ENCODE measurements at places on chromosomes 2 and 18.

GRCh38 chr2:163675388-163675787, 60.4 kb downstream of the FIGN start:
- no peak for DNase-seq

- no peak for DNase-seq
These were observed 47.8 kb upstream of the ODC1 start for GRCh38 chr2:10495988-10496313.

DNA sequence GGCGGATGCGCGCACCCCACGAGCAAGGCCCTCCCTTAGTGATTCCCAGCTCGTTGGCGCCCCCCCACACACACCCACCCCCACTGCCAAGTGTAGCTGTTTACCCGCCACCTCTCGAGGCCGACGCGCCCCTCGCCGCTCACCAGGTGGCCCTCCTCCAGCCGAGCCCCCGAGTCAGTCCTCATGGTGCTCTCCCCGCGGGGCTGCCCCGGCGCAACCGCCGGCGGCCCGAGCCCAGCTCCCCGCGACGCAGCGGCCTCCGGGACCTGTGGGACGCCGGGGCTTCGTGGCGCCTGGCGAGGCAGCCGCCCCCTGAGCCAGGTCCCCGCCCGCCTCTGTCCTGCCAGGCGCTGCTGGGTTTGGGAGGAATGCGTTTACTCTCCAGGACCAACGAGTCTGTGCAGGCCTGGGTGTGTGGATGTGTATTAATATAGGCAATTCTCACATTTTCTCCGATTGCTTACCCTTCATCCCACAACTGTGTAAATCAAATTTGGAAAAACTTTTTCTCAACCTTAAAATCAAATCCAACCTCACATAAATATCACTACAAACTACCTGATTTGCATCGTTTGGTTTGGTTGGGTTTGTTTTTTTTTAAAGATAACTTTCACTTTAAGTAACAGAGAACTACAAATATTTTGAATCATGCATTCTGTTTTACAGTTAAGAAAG, at the start of gene TMEM237:
TSS of gene TMEM237 (minus strand) at position 288 of the 675 bp plus-strand sequence. CDS start at position 185, 103 bp downstream.
- DNase-seq: peak; percentile 13

- DNase-seq: no peak
These were observed 4.1 kb upstream of the GORASP2 start for GRCh38 chr2:170924969-170925368.

DNA sequence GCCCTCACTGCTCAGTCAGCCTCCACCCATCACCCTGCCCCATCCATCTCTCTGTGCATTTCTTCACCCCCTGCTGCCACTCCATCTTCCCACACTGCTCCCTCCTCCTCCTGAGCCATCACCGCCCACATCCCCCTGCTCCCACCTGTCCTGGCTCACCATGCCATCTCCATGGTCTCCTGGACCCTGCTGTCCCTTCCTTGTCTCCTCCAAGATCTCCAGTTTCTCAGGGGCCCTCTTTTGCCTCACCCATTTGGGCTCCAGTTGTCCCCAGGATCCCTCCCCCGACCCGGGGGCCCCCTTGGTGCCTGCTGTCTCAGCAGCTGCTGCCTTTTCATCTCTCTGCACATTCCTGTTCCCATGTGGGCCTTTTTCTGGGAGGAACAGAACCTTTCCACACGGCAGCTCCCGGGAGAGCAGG, 10.6 kb downstream of the SPEG start:
- DNase-seq: no peak

GRCh38 chr18:38358805-38359657, 793.4 kb upstream of the CELF4 start:
- no peak for DNase-seq

DNA sequence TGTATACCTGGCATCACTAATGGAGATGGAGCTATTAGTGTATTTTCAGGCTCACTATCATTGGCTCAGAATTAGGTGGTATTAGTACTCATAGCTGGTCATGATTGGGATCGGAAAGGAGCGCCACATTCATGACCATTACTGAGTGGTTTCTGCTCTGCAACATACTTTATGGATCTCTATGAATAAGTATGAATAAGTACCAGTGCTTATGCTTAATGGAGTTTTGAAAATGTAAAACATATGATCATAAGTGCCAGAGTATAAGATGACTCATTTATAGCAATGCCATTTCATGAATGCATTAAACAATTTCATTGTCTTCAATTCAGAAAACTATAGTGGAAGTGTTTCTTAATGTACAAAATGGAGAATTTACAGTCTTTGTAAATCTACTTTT, 156.7 kb downstream of the GALNT3 start:
- no peak for DNase-seq

GRCh38 chr2:63842149-63843061, 709 bp downstream of the UGP2 start:
- no peak for DNase-seq

- no peak for DNase-seq
These were observed 122.5 kb downstream of the TMEFF2 start for GRCh38 chr2:192072261-192072660.

- DNase-seq: no peak
These were observed 6.4 kb downstream of the RTN4 start for GRCh38 chr2:55043841-55044240.

DNA sequence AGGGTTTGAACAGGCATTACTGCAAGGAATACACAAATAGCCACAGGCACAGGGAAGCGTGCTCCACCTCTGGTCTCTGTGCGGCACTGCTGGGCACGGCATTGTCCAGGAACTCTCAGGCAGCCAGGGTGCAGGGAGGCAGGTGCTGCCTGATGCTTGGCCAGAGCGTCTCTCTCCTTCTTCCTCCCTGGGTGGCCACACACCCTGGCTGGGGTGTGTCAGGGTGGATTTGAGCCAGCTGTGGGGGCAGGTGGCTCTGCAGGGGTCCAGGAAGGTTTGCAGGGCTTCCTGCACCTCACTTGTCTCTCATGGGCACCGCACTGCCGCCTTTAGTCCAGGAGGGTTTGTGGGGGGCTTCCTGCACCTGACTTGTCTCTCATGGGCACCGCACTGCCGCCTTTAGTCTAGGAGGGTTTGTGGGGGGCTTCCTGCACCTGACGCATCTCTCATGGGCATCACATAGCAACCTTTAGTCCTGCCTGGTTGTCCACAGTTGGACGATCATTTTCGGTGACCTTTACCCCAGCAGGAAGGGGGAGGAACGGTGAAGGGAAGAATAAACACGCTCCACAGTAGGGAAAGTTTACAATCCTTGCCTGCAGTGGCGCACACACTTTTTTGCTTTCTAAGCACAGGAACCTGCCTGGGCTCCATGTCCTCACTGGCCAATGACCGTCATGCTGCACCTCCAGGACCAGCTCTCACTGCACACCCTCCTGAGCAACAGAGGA, 332.9 kb downstream of the EIPR1 start:
- no peak for DNase-seq

DNA sequence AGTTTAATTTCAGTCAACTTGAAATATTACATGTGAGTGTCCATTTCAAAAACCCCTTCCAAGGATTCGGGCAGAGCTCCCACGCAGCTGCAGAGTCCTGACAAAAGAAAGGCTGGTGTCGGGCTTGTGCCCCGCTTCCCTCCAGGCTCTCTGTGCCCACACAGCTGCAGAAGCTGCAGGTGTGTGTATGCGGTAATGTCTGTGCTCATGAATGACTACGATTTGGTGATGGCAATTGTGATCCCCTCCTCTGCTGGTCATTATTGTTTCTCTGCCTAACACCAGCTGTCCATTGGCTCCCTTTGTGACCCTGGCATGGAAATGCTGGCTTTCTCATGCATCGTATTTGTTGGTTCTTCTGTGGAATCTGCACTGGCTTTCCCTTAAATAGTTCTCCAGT, 224.8 kb downstream of the NUP35 start:
- DNase-seq: no peak

DNA sequence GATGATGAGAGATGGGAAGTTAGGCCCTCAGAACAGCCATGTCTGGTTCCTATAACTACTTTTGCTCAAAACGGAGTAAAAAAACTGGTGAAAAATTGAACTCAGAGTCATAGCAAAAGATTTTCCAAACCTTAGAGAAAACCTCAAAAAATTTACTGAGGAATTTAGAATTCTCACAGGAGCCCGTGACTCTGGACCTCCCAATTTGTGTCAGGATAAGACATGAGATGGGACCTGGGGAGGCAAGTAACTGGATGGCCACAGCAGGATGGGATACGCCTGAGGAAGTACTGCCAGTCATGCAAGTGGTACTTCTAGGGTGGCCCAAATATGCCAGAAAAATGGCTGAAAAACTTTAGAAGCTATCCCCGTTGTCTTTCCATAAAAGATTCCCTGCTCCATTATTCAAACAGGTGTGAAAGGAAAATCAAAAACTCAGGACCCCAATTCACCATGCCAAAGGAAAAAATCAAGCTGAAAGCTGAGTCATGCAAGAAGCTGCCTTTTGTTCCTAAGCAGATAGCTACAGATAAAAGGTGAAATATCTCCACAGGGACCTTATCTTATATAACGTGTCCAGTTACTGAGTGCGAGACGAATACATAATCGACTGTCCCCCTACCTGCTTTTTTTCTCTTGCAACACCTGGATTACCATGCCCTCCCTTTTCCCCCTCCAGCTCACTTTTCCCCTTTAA, 34.1 kb upstream of the LIPG start:
- no peak for DNase-seq

DNA sequence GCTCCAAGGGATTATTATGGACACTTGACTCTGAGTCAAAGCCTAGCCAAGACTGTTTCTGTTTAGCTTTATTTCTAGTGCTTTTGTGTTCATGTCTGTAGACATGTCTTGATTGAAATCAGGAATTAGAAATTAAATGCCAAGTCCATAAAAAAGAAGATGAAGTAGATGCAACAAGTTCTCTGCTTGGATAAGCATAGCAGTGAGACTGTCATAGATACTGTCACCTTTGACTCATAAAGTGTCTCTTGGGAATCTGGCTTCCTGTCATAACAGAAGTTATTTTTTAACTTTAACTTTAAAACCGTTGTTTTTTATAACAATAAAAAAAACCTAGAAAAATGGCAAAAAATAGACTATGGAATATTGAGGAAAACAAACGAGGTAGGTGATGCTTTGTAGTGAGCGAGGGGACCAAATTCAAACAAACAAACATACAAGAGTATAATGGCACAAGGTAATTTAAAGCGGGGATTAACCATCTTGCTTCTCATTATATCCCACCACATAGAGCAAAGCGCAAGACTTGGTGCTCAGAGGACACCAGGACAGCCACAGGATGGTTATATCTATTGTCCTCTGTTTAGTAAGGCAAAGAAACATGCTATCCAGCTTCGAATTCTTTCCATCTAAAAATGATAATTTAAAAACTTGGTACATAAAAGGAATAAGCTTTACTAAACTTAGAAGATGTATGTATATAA, 64.6 kb downstream of the CD226 start:
- DNase-seq: no peak

- no peak for DNase-seq
These were observed 221.3 kb upstream of the ITGA4 start for GRCh38 chr2:181235683-181236459.

DNA sequence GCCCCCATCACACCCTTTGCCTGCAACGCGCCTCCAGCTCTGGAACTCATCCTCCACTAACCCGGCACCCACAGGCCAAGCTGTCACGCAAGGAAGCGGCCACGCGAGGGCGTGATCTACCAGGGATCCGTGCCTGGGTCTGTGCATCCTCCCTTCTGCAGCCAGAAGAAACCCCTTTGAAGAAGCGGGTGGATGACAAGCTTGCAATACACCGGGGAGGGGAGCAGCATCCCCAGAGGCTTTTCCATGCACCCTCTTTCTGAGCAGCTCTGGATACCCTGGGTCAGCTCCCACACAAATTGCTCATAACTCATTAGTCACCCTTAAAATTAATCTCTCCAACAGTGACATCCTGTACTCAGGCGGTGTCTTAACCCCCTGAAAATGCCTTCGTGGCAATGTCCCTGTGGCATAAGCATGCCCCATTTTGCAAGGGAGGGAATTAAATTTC, 47.6 kb downstream of the PDCL3 start:
- peak; percentile 11 for DNase-seq

GRCh38 chr18:2656237-2656980, 883 bp downstream of the SMCHD1 start:
- DNase-seq: peak; percentile 24

- DNase-seq: no peak
These were observed 990.9 kb upstream of the ACVR2A start for GRCh38 chr2:146853741-146854444.

DNA sequence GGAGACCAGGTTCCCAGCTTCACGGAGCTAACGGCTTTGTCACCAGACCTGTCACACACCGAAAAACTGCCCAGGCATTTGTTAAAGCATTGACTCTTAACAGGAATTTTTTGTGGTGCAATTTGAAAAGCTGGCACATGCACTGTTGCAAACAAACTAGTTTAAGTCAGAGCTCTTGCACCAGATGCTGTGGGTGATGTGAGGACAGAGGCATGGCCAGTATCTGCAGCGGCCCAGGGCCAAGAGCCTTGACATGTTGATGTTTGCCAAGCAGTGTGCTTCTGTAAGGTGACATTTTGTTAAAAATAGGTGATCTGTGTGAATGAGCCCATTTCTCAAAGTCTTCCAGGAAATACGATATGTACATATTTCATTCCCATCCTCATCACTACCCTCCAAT, 142.5 kb downstream of the MTCL1 start:
- no peak for DNase-seq

- no peak for DNase-seq
These were observed 108.1 kb downstream of the MARCO start for GRCh38 chr2:119049968-119050704.

DNA sequence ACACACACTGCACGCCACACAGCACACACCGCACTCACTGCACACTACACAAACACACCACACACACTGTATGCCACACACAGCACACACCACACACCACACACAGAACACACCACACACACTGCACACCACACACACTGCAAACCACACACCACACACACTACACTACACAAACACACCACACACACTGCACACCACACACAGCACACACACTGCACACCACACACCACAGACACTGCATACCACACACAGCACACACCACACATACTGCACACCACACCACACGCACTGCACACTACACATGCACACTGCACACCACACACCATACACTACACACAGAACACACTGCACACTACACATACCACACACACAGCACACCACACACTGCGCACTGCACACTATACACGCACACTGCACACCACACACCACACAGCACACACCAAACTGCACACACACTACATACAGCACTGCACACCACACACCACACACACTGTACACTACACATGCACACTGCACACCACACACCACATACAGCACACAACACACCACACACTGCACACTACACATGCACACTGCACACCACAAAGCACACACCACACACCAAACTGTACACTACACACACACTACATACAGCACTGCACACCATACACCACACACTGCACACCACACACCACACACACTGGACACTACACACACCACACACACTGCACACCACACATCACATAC, 59.6 kb downstream of the ASB1 start:
- no peak for DNase-seq
